ENCODE measurements at places on chromosomes 6 and 20. TPM values are rescaled to one million over a fixed set of nuclear protein-coding genes. Genes with fewer than 3 reads are reported as not detected.

DNA sequence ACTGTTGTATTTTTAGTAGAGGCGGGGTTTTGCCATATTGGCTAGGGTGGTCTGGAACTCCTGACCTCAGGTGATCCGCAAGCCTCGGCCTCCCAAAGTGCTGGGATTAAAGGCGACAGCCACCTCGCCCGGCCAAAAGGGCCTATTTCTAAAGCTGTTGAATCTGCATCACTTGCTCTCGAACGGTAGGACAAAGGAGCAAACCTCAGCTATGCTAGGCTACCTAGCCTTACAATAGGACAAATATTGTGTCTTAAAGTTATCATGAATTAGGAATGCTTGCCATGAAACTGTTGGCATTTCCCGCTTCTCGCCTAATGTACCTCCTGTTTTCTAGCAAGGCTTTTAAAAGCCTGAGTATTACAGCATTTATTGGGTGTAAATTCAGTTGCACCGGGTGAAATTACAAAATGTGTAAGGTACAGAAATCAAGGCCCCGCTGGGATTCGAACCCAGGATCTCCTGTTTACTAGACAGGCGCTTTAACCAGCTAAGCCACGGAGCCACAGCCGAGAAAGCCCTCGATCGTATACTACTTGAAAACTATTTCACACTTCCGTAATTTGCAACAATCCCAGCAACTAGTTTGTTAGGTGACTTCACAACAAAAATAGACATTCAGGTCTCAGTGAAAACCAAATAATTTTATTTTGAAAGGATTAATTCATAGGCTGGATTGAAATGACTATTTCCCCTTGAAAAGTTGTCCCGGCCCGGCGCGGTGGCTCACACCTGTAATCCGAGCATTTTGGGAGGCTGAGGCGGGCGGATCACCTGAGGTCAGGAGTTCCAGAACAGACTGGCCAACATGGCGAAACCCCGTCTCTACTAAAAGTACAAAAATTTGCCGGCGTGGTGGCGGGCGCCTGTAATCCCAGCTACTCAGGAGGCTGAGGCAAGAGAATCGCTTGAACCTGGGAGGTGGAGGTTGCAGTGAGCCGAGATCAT lies 211.6 kb upstream of the ZNF184 start:
- no peak for DNase-seq

DNA sequence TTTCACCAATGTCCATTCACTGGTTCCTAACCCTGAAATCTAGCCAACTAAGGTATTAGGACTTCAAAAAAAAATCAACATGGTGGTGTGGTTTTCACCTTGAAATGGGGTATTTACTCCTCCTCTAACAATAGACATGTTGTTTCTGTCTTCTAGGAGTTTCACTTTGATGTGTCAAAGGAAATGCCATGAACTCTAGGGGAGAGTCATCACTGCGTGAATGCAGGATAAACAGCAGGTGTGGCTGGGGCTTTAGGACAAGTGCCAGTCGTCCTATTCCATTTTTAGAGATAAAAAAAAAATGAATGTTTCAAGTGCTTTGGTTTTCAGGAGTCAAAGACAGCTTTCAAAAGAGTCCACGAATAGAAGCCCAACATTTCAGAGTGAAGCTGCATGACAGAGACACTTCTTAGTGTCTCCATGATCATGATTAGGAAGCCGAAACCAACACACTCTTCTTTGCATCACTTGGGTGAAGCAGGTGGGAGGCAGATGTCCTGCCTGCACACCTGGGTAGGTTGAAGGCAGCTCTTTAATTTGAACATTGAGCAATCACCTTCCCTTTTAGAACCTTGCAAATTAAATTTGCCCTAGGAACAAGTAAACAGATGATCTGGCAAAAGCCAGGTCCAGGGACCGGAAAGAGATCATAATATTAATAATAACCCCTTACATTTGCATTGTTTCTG lies 328.5 kb upstream of the PRDM1 start:
- no peak for DNase-seq

- DNase-seq: no peak
Observed at GRCh38 chr20:18589941-18590674, 2.3 kb downstream of the DTD1 start.

GRCh38 chr20:54090230-54091119 lies 20.1 kb upstream of the BCAS1 start:
- DNase-seq: no peak

- no peak for DNase-seq
Observed at GRCh38 chr20:50708845-50709635, 17.7 kb upstream of the RIPOR3 start.

DNA sequence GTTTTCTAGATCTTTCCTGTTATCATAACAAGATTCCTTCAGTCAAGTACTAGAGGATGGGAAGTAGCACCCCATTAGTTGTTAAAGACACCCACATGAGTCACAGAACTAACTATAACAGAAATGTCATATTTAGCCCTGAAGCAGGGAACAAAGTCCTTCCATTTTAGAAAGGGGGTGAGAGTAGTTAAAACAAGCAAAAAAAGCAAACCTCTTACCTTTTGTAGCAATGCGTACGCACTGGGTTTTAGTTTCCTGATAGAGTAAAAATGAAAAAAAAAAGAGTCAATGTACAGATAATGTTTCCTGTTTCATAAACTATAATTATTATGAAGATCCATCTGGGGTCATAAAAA lies 163.7 kb upstream of the THEMIS start:
- DNase-seq: no peak

GRCh38 chr20:43563429-43563828 lies 4.6 kb downstream of the SGK2 start:
- DNase-seq: no peak

GRCh38 chr6:134079406-134079921 lies 27.0 kb upstream of the SLC2A12 start:
- DNase-seq: no peak

DNA sequence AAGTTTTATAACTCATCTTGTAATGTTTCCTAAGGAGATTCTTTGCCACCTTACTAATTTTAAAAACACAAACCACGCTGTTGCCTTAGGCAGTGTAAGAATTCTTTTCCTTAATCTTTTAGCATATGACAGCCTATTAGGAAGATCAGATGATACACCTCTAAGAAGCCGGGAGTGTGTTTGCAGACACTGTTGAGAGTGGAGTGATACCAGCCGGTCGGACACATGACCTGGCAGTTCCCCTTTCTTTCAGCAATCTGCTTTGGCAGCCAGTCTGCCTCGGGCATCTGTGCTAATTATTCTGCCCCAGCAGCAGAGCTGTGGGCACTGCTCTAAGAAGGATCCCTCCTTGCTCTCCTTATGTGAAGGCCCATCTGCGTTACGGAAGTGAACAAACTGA lies 50.9 kb downstream of the PLCB4 start:
- DNase-seq: no peak

- DNase-seq: no peak
Observed at GRCh38 chr6:37019065-37019450, 13.6 kb downstream of the FGD2 start.

- DNase-seq: no peak
Observed at GRCh38 chr20:8764344-8764962, 304.4 kb upstream of the PLCB4 start.

DNA sequence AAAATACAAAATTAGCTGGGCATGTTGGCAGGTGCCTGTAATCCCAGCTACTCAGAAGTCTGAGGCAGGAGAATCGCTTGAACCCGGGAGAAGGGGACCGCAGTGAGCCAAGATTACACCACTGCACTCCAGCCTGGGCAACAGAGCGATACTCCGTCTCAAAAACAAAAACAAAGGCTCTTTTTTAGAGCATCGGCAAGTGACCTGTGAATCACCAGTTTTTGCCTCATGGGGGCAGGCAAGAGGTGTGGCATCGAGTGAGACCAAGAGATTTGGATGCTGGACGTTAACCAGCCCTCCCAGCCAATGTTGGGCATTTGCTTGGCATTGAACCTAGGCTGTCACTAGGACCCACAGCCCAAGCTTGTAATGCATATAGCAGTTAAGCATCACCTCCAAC lies 14.6 kb upstream of the CDK5RAP1 start:
- no peak for DNase-seq

GRCh38 chr6:166173281-166173951 lies 5.8 kb upstream of the TBXT start:
- no peak for DNase-seq

DNA sequence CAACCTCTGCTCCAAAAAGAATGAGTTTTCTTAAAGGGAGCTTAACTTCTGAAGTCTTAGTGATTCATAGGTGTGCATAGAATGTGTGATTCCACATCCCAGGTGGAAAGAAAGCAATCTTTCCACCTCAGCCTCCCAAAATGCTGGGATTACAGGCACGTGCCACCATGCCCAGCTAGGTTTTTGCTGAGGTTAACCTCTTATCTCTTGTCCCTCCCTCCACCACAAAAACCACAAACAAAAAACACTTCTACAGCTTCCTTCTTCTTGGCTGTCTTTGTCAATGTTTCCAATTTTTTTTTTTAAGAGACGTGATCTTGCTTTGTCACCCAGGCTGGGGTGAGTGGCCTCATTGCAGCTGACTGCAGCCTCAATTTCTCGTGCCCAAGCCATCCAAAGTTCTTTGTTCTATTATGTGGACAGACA lies 8.1 kb upstream of the CSE1L start:
- DNase-seq: no peak

GRCh38 chr6:90168693-90169131 lies 127.9 kb downstream of the BACH2 start:
- DNase-seq: no peak

- DNase-seq: no peak
Observed at GRCh38 chr6:150057501-150057951, 11.4 kb downstream of the ULBP3 start.

DNA sequence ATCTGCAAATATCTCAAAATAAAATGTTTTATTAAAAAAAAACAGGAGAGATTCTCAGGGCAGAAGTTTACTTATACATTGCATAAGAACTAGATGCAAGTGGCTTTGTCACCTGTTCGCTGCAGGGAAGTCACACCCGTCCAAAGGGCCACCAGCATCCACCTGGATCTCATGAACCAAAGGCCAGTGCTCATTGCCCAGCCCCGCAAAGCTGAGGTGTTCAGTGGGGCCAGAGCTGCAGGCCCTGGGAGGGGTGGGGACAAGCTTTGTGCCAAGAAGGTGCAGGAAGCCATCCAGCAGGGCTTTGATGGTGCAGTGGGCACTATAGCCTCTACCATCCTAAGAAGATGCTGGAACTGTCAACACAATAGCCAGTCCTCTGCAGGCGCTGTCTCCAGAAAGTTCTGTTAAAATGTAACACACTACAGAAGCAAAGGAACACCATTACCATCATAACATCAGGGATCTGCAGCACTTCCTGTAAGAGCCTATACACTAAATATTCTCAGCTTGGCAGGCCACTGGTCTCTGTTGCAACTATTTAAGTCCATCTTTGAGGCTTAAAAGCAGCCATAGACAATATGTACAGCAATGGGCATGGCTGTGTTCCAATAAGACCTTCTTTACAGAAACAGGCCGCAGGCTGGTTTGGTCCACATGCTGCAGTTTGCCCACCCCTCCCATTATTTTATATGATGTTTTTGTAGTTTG lies 15.7 kb upstream of the CD93 start:
- DNase-seq: no peak

- no peak for DNase-seq
Observed at GRCh38 chr6:43767553-43768505, 2.2 kb upstream of the VEGFA start.

DNA sequence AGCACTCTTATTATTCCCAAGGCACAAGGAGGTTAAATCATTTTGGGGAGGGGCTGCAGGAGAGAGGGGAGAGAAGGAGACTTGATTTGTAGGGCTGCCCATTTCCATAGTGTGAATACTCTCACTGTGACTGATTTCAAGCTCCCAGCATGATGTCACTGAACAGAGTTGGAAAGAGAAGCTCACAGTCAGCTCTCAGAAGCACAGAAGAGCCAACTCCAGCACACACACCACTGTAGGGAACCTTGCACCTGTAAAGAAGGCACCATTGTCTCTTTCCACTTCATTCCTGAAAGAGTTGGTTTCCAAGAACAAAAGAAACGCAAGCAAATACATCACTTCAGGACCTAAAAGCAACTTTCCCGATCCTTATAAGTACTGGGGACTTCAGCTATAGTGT lies 12.7 kb upstream of the STK35 start:
- DNase-seq: no peak

- no peak for DNase-seq
Observed at GRCh38 chr6:42402184-42402583, 49.5 kb downstream of the TRERF1 start.

DNA sequence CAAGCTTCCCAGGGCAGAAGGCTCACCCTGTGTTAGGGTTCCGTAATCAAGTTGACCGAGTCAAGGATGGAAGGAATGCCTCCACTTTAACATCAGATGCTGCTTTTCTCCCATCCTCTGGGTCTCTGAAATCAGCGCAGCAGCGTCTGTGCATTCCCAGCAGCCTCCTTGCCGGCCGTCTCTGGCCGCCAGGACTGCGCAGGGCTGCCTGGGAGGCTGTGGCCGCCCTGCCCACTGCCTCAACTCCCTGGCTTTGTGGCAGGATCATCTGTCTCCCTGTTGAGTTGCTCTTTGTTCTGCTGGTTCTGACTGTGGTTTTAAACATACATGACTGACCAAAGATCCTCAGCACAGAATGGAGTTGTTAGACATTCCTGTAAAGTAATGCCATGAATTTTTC lies 56.5 kb downstream of the DLL1 start:
- DNase-seq: no peak

DNA sequence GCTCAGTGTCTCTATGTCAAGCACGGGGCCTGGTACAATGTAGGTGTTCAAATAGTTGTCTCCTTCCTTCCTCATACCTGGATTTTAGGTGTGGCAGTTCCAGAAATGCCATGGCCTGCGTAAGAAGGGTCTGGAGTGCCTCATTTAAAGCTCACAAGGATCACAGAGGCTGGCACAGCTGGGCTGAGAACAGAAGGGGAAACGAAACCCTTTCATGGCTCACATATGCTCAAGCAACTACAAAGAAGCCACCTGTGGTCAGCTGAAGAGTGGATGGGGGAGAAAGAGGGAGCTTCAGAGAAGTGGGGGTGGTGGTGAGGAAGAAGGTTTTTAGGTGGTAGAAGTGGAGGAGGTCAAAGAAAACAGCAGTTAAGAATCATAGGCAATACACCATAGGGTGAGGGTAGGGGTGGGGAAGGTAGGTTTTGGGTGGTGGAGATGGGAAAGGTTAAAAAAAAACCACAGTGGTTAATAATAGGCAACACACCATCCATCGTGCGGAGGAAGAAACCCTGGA lies 17.0 kb upstream of the TOP1 start:
- no peak for DNase-seq

DNA sequence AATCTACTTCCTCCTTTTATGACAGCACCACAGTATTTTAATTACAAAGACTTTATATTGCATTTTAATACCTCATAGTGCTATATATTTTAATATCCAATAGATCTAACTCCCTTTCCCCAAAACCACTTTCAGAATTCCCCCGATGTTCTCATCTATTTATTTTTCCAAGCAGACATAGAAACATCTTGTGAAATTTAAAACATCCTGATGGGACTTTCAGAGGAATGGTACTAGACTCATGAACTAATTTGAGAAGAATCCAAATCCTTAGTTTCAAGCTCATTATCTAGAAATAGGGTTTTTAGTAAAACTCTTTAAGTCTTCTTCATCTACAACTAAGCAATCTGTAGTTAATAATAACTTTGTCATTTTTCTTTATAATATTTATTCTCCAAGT lies 97.0 kb downstream of the TRERF1 start:
- DNase-seq: no peak

- no peak for DNase-seq
Observed at GRCh38 chr6:49732781-49733180, 11.4 kb downstream of the CRISP3 start.

The FNDC11 gene
- total RNA-seq: 0.34 TPM

The LHFPL5 gene
- not detected for total RNA-seq

The BCAS4 gene
- total RNA-seq: 4.2 TPM

The KHDRBS2 gene
- not detected for total RNA-seq

The DDX43 gene
- not detected for total RNA-seq

The SLC32A1 gene
- total RNA-seq: not detected

The SNRPB2 gene
- total RNA-seq: 57.6 TPM

The SLC17A1 gene
- total RNA-seq: not detected

The MLIP gene
- not detected for total RNA-seq

The MYT1 gene
- total RNA-seq: not detected

The ZNF165 gene
- 0.78 TPM for total RNA-seq
